Myocyte (in vitro differentiated cells): ENCODE measurements at places on chromosomes 12 and 14. TPM values are rescaled to one million over a fixed set of nuclear protein-coding genes. Genes with fewer than 3 reads are reported as not detected.

- peak; percentile 47 for DNase-seq
Observed at GRCh38 chr14:100898935-100899883, 4.3 kb downstream of the RTL1 start.

DNA sequence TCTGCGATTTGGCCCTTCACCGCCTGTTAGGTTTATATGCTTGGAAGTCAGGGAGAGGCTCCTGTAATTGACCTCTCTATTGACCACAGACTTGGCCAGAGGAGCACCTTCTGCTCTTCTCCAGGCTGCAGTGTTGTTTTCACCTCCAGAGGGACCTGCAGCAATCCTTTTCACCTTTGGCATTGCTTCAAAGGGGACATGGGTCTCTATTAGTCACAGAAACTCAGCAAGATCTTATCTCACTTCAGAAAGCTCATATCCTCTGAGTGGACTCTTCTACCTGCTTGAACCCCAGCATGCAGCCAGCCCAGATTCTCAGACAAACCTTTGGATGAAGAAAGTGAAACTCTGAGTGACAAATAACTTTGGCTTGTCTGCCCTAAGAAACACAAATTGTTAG lies 339.3 kb downstream of the NRXN3 start:
- no peak for DNase-seq

SERPINA4 gene
- total RNA-seq, result not detected in 2 replicates

CYP46A1 gene
- total RNA-seq, result 2.2 and 2.8 TPM in 2 replicates

TAS2R8 gene
- total RNA-seq, result 0.21 TPM in 1 of 2 replicates, not detected in the other
